Naive thymus-derived CD4-positive, alpha-beta T cell (primary cell): ENCODE measurements at places on chromosomes 7 and 10.
A peak's percentile ranks its signal among the peaks of the same experiment; 100 is the strongest.

GRCh38 chr7:103547451-103548284 is 101.7 kb upstream of the SLC26A5 start:
- no peaks in the 10 kb centered on the region for H3K4me1 ChIP-seq
- no peak for DNase-seq
- H3K36me3 ChIP-seq: no peaks in the 10 kb centered on the region
- no peaks in the 10 kb centered on the region for H3K27me3 ChIP-seq

DNA sequence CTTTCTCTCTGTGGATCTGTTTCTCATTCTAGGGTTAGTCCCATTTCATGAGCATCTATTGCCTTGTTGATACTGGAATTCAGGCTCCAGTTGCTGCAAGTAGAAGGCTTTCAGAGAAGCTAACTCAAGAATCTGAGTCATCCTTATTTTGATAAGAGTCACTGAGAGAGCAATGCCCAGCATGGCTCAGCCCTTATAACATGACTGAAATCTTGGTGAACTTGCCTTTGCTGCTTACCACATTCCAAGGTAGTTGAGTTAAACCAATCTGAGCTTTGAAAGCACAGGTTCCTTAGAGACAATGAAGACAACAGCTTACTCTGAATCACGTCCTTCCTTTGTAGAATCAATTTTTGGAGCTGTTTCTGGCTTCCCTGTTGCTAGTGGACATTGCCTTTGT is 53.6 kb upstream of the CHCHD3 start:
- no peak for DNase-seq
- H3K27me3 ChIP-seq: no peaks in the 10 kb centered on the region
- H3K4me1 ChIP-seq: no peaks in the 10 kb centered on the region
- no peaks in the 10 kb centered on the region for H3K36me3 ChIP-seq

DNA sequence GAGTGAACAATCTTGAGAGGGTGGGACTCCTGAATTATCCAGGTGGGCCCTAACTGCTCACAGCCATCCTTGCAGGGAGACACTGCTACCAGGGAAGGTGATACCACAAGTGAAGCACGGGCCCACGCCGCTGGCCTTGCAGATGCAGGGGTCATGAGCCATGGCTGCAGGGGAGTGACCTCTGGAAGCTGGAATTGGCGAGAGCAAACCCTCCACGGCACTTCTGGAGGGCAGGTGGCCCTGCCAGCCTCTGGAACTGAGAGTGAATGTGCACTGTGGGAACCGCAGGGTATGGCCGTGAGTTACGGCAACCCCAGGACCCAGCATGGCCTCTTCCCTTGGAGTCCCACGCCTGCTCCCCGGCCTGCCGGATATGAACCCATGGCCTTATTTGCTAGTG is 37.5 kb downstream of the STK32C start:
- H3K27ac ChIP-seq: no peak overlapping the region
- H3K27me3 ChIP-seq: no peaks in the 10 kb centered on the region
- no peaks in the 10 kb centered on the region for H3K36me3 ChIP-seq
- DNase-seq: no peak
- H3K4me1 ChIP-seq: no peaks in the 10 kb centered on the region

DNA sequence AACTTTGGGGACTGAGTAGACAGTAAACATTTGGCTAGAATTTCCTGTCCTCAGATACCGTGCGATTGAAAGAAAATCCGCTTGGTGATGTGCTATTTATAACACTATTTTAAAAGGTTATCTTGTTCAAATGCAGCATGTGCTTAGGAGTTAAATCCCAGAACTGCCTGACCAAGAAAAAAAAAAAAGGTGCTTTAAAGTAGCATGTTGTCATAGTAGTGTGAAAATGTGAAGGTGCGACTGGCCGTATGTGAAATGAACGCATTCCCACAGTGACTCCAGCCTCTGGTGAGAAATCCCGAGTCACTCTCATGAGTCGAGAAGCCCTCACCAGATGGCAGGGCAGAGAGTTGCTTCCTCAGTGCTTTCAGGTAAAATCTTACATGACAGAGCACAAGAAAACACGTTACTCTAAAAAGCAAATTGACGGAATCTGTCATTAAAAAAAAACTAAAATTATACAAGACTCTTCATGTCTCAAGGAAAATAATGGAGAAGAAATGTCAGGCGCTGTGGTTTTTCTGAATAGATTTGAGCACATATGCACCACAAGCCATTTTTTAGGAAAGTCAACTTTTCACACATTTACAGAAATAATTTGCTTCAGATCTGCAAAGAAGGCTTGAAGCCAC is 18.4 kb upstream of the KLF6 start:
- no peak overlapping the region for H3K4me3 ChIP-seq
- H3K36me3 ChIP-seq: no peaks in the 10 kb centered on the region
- DNase-seq: no peak
- no peaks in the 10 kb centered on the region for H3K27me3 ChIP-seq
- H3K27ac ChIP-seq: peak overlapping the region; percentile 82

GRCh38 chr10:10617686-10618085 is 400.0 kb upstream of the CELF2 start:
- H3K27ac ChIP-seq: no peak overlapping the region
- H3K27me3 ChIP-seq: peaks cover 4% of the 10 kb centered on the region
- no peak overlapping the region for H3K4me3 ChIP-seq
- H3K4me1 ChIP-seq: no peaks in the 10 kb centered on the region
- no peak for DNase-seq
- H3K36me3 ChIP-seq: no peaks in the 10 kb centered on the region

GRCh38 chr7:27723085-27723484 is 16.9 kb upstream of the TAX1BP1 start:
- no peaks in the 10 kb centered on the region for H3K4me1 ChIP-seq
- no peak overlapping the region for H3K27ac ChIP-seq
- no peak for DNase-seq
- no peaks in the 10 kb centered on the region for H3K27me3 ChIP-seq
- no peak overlapping the region for H3K4me3 ChIP-seq

DNA sequence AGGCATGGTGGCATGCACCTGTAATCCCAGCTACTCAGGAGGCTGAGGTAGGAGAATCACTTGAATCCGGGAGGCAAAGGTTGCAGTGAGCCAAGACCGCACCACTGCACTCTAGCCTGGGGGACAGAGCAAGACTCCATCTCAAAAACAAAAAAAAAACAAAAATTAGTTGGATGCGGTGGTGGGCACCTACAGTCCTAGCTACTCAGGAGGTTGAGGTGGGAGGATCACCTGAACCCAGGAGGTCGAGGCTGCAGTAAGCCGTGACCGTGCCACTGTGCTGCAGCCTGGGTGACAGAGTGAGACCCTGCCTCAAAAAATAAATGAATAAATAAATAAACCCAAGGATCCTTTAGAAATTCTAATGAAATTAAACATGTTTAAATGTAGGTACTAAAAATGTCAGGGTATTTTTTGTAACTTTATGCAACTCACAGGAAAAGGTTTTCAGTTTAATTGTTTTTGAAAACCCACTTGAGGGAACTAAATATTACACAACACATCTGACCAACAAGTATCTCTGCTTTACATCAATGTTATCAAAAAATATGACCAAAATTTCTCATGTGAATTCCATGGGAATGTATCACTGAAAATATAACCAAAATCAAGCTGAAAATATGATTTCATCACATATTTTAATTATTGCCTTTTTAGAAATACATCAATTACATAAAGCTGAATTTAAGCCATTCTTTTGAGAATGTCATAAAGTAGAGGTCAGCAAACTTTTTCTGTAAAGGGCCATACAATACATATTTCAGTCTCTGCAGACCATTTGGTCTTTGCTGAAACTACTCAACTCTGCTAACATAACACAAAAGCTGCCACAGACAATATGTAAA is 23.9 kb downstream of the UPF2 start:
- no peak overlapping the region for H3K4me3 ChIP-seq
- no peaks in the 10 kb centered on the region for H3K27me3 ChIP-seq
- H3K27ac ChIP-seq: no peak overlapping the region

DNA sequence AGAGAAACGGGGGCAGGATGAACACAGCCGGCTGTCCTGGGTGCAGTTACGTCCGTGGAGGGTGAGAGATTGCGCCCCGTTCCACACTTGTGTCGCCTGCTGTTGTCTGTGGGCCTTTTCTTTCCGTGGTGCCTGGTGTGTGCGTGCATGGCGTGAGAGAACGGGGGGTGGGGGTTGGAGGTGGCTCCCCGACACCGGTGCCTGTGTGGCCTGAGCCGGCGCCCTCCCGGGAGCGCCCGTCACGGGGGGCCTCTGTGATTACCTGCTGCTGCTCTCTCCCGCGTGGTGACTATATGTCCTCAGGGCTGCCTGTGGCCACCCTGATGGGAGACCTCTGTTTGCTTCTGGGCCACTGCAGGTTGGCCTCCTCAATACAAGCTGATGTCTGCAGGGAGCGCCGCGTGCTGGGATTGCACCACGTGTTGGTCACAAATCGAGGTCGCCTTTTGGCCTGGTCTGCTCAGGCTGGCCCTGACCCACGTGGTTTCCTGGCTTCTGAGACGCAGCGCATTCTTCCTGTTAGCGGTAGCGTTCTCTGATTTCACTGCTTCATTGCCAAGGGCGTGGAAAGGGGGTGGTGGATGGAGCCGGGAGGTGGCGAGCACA is 10.9 kb upstream of the AP5Z1 start:
- H3K27ac ChIP-seq: no peak overlapping the region
- H3K27me3 ChIP-seq: no peaks in the 10 kb centered on the region
- no peaks in the 10 kb centered on the region for H3K36me3 ChIP-seq
- DNase-seq: no peak
- no peaks in the 10 kb centered on the region for H3K4me1 ChIP-seq

- no peak for DNase-seq
- H3K27me3 ChIP-seq: no peaks in the 10 kb centered on the region
- no peaks in the 10 kb centered on the region for H3K36me3 ChIP-seq
- H3K4me3 ChIP-seq: no peak overlapping the region
These were observed 985.6 kb upstream of the LRRN3 start for GRCh38 chr7:110105307-110105706.

- DNase-seq: no peak
- no peak overlapping the region for H3K27ac ChIP-seq
- peaks cover 61% of the 10 kb centered on the region for H3K36me3 ChIP-seq
- H3K4me3 ChIP-seq: no peak overlapping the region
- H3K4me1 ChIP-seq: peaks cover 19% of the 10 kb centered on the region
These were observed 59.6 kb upstream of the GNA12 start for GRCh38 chr7:2903682-2904162.

GRCh38 chr10:110918269-110918642 is 724 bp downstream of the BBIP1 start:
- peak overlapping the region; percentile 97 for H3K4me3 ChIP-seq
- peaks cover 11% of the 10 kb centered on the region for H3K36me3 ChIP-seq
- H3K27me3 ChIP-seq: no peaks in the 10 kb centered on the region
- peak overlapping the region; percentile 100 for H3K27ac ChIP-seq
- DNase-seq: no peak

- no peak overlapping the region for H3K27ac ChIP-seq
- H3K27me3 ChIP-seq: no peaks in the 10 kb centered on the region
- H3K4me3 ChIP-seq: no peak overlapping the region
- no peaks in the 10 kb centered on the region for H3K4me1 ChIP-seq
These were observed 554.0 kb downstream of the MDFIC start for GRCh38 chr7:115475761-115476385.

- H3K4me3 ChIP-seq: peak overlapping the region; percentile 7
- peaks cover 19% of the 10 kb centered on the region for H3K4me1 ChIP-seq
- H3K27me3 ChIP-seq: no peaks in the 10 kb centered on the region
- H3K27ac ChIP-seq: peak overlapping the region; percentile 21
These were observed 85.3 kb upstream of the ANKRD1 start for GRCh38 chr10:91006001-91006751.

DNA sequence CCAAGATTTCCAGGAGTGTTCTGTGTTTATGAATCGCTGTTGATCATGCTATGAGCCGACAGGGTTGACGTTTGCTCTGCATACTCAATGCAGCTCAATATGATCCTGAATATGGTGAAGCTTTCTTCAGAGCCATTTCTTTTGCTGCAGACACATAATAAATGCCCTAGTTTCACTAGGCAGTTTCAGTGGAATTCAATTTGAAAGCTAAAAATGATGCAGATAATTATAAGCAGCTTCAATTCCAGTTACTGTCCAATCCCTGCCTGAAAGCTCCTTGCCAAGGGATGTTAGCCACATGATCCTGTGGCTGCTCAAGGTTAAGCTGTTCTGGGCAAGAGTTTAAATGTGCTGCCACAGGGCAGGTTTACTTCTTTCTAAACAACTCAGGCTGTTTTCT is 805.6 kb downstream of the NRG3 start:
- DNase-seq: no peak
- no peaks in the 10 kb centered on the region for H3K36me3 ChIP-seq
- no peaks in the 10 kb centered on the region for H3K27me3 ChIP-seq
- no peak overlapping the region for H3K4me3 ChIP-seq
- no peak overlapping the region for H3K27ac ChIP-seq

DNA sequence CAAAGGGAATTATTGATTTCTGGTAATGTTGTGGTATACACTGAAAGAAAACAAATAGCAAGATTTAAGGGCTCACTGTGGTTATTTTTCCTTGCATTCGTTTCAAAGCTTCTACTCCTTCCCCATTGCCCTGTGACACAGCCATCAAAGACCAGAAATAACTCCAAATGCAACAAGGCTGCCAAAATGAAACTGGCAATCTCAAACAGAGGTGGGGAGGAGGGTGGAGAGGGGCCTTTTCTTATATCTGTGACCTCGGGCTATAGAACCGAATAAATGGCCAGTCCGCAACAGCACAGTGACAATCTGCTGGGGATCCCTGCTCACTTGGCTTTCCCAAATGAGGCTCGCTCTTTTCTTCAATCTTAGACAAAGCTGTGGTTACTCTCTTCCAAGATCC is 17.4 kb upstream of the SPOCK2 start:
- H3K4me1 ChIP-seq: peaks cover 32% of the 10 kb centered on the region
- no peaks in the 10 kb centered on the region for H3K27me3 ChIP-seq
- no peak for DNase-seq
- H3K27ac ChIP-seq: peak overlapping the region; percentile 72
- no peaks in the 10 kb centered on the region for H3K36me3 ChIP-seq

- no peak overlapping the region for H3K4me3 ChIP-seq
- no peaks in the 10 kb centered on the region for H3K27me3 ChIP-seq
- H3K36me3 ChIP-seq: no peaks in the 10 kb centered on the region
- DNase-seq: no peak
- no peak overlapping the region for H3K27ac ChIP-seq
These were observed 188.7 kb downstream of the FGFR2 start for GRCh38 chr10:121409466-121410104.

DNA sequence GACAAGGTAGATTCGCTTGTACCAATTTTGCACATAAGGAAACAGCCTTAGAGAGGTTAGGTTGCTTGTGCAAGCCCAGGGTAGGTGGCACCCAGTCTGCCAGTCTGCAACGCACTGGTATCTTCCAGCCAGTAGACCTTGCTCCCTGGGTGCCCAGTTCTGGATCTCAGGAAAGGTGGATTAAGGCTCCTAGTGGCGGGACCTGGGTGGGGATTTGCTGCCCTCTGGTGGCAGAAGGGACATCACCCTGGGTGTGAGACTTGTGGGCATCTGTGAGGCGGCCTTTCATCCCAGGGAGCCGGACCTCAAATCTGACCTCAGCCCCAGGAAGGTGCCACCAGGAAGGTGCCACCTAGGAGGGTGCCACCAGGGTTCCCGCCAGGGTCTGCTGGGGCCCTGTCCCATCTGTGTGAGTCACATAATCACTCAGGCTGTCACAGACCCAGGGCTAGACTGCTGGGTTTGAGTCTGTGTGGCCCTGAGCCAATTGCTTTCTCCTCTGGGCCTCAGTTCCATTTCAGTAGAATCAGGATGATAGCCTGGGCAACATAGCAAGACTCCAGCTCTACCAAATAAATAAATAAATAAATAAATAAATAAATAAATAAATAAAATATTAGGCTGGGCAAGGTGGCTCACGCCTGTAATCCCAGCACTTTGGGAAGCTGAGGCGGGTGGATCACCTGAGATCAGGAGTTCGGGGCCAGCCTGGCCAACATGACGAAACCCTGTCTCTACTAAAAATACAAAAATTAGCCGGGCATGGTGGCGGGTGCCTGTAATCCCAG is 5.3 kb upstream of the PRKRIP1 start:
- no peaks in the 10 kb centered on the region for H3K4me1 ChIP-seq
- no peak overlapping the region for H3K27ac ChIP-seq
- no peaks in the 10 kb centered on the region for H3K36me3 ChIP-seq
- no peak overlapping the region for H3K4me3 ChIP-seq
- no peaks in the 10 kb centered on the region for H3K27me3 ChIP-seq
- peak; percentile 52 for DNase-seq
